ENCODE measurements at places on chromosomes 16 and 17.

GRCh38 chr17:77435272-77436057 lies 294.7 kb downstream of the SEC14L1 start:
- no peak for DNase-seq

DNA sequence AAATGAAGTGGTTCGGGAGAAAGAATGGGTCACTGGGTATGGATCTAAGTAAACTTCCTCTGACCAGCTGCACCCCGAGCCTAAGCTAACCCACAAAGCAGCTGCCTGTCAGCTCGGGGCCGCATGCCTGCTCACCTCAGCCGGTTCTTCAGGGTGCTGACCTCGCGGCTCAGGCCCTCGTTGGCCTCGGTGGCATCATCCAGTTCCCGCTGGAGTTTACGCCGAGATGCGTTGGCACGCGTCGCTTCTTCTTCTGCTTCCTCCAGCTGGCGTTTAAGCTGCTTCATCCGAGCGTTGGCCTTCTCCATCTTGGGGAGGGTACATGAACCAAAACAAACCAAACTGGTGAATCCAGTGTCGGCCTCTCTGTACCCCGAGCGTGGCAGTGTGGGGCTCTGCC lies 41.1 kb downstream of the NDEL1 start:
- DNase-seq, result no peak

DNA sequence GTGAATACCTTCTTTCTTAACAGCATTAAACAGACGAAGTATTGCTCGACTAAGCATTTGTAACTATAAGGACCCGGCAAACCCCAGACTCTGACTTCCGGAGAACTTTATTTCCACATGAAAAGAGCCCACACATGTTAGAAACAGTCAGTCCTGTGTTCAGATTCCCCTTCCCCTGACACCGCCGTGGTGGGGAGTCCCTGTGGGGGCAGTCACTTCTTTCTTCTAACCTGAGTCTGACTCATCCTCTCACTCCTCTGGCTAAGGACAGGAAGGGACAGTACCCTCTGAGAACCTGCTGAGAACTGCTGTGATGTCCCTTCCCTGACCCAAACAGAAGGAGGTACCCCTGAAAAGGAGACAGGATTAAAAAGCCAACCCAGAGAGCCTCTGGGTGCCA lies 165.1 kb downstream of the XYLT1 start:
- no peak for DNase-seq

DNA sequence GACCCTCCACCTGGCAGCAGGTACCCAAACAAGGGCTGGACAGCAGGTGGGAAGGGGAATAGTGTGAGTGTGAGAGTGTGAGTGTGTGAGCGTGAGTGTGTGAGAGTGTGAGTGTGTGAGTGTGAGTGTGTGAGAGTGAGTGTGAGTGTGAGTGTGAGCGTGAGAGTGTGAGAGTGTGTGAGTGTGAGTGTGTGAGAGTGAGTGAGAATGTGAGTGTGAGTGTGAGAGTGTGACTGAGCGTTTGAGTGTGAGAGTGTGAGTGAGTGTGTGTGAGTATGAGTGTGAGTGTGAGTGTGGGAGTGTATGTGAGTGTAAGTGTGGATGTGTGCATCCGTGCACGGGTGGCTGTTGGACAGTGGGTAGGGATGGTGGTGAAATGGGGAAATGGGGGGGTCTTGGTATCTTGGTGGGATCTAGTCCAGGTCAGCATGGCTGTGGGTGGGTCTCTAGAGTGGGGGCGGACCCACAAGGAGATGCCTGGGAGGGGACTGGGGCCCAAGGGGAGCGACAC lies 408 bp downstream of the ADGRG1 start:
- DNase-seq, result no peak

DNA sequence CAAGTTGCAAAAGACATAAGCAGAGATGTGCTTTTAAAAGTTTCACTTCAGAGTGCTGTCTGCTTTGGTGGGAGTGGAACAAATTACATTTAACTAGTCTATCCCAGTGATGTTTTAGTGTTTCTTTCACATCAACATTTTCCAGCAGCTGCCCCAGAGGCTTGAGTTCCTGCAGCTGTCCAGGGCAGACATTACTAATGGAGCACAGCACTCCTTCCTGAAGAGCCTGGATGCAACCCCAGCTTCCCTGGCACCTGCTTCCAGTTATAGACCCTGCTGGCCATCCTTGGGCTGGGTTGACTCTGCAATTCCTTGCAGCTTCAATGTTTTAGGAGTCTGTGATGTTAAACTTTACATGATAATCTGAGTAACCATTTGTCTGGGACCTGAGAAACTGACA lies 61.4 kb upstream of the PIRT start:
- no peak for DNase-seq

DNA sequence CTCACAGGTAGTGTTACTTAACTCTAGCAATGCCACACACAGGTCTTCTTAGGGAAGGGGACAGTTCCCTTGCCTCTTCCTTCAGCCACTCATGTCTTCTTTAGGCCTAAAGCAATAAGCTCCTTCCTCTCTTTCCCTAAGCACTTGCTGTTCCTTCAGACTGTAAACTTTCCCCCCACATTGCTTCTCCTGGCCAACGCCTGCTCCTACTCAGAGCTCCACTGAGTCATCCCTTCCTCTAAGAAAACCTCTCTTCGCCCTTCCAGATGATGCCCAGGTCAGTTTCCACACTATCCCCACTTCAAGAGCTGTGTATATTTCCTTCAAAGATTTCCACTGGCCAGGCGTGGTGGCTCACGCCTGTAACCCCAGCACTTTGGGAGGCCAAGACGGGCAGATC lies 12.5 kb upstream of the EPOP start:
- DNase-seq, result no peak

All from neural crest cell (in vitro differentiated cells).